ENCODE measurements at places on chromosomes 12 and 14. TPM values are rescaled to one million over a fixed set of nuclear protein-coding genes. Genes with fewer than 3 reads are reported as not detected.

DNA sequence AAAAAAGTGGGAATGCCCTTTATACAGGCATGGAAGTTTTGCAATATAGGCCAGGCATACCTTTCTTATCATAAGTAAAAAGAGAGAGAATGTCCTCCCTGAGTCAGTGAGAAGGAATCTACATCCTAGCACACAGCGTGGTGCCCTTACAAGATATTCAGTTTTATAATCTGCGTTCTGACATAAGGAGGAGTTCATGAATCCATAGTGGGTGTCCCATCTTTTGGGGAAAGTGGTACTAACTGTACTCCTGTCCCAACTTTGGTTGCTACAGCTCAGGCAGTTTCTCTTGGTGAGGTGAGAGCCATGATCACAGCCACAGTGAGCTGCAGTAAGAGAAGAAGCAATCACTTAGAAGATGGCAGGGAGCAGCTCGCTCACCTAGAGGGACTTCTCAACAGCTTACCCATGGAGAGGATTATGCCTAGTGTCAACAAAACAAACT, 332.9 kb downstream of the BCAT1 start:
- no peak for DNase-seq

DNA sequence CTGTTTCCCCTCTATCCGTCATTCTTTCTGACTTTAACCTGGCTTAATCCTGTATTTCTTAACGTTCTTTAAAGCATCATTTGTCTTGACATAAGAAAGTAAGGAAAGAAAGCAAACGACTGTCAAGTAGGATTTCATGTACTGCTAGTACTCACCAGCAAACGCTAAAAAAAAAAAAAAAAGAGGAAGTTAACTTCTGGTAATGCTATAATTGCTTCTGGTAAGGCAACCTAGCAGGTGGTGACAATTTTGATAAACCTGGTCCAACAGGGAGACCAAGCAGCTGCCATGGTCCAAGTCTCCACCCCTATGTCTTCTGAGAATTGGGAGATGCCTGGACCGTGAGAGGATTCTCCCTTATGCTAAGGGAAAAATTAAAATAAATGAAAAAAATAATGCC, 306.6 kb downstream of the DAD1 start:
- no peak for DNase-seq

GRCh38 chr14:91402771-91403600, 14.6 kb downstream of the CCDC88C start:
- DNase-seq: peak; percentile 94

GRCh38 chr14:91870001-91870400, 2.7 kb upstream of the TC2N start:
- no peak for DNase-seq

- DNase-seq: peak; percentile 21
These were observed 221.2 kb upstream of the KITLG start for GRCh38 chr12:88801227-88802095.

DNA sequence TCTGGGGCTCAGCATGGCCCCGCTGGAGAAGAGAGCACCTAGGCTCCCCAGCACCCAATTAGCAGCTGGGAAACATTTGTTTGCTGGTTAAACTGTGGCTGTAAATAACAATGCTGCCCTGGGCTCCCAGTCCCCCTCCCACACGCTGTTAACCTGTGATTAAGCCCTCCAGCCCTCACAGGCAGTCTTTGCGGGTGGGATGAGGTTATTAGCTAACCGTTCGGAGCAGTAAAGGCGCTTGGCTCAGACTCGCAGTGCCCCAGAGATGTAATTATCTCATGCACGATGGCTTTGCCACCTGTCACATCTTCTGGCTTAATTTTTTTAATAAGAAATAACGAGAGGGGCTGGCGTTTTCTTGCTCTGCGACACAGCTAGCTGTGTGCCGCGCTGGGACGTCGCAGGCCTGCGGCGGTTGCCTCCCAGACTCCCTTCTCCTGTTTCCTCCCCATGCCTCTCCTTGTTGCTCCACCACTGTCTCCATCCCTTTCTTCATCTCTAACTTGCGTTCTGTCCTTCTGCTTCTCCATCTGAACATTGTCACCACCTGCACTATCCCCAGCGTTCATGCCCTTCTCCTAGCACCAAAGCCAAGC, 239.2 kb upstream of the FKBP4 start:
- DNase-seq: no peak

DNA sequence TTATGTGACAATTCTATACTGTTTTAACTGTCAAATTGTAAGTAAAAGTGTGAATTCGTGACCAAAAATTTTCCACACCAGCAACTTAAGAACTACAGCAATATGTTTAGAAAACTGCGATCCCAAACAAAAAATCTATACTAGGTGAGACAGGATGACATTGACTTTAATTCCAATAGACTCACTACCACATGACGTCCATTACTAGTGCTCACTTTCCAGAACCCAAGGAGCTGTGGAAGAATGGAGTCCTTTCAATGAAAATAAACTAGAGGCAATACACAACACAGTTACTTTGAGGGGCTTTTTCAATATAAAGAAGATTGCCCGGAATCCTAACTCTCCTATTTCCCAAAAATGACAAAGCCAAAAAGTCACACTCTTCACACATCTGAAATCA, 1.4 kb downstream of the EPS8 start:
- DNase-seq: peak; percentile 12

GRCh38 chr12:2902272-2902880, 11.7 kb downstream of the TULP3 start:
- DNase-seq: peak; percentile 81

DNA sequence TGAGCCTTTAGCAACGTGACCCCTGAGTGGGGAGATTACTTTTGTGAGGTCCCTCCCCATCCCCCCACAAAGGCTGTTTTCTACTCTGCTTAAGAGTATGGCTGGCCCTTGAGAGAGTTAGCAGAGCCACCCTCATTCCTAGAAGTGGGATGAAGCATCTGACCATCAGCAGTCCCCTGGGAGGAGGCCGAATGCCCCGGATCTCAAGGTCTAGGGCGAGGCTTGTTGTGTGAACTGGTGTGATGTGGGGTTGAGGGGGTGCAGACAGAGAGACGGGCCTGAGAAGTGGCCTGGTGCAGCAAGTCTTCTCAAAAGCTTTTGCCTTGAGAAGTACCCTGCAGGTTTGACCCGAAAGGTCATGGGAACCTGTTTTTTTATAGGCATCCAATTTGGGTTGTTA, 153.0 kb upstream of the FKBP4 start:
- no peak for DNase-seq

DNA sequence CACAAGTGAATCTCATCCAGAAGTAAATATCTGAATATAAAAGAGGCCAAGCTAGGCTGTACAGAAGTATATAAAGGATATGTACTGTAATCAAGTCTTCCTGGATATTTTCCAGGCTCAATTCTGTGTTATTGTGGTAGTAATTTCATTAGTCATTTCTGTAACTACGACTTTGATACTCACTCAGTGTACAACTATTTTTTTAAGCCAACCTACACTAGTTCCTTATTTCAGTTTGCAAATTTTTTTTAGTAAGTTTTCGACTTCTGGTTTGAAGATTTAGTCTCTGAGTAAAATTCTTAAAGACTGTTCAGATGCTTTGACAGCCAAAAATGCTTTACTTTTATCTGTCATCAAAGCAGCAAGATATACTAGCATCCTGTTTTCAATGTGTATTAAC, 130.8 kb downstream of the CAPZA3 start:
- no peak for DNase-seq

GRCh38 chr12:92109613-92110012, 36.0 kb downstream of the BTG1 start:
- no peak for DNase-seq

Gene HSPA2
- polyA plus RNA-seq: 6.9 TPM

Gene KRT86
- polyA plus RNA-seq: 0.11 TPM

Gene SERPINA10
- not detected for polyA plus RNA-seq
